ENCODE measurements at places on chromosomes 7 and 10.

GRCh38 chr10:89278034-89278535, 23.8 kb upstream of the IFIT2 start:
- no peak for DNase-seq

DNA sequence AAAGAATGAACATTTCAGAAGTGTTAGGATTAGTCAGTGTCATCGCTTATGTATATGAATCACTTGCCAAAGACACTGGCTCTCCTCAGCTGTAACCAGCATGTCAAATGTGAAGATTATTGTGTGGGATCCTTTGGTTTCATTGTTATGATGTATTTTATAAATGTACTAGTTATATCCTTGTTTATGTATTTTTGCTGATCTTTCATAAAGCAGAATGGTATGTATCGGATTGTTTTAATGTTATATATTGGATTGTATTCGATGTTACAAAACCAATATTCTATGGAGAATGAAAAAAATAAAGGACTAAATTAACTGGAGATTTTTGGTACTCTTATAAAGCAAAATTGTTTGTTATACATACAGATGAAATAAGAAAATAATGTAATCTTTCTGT, 49.2 kb downstream of the ACADSB start:
- no peak for DNase-seq

- no peak for DNase-seq
These were observed 17.5 kb upstream of the SNX8 start for GRCh38 chr7:2331707-2332106.

GRCh38 chr7:86949779-86950260, 109.6 kb downstream of the ELAPOR2 start:
- DNase-seq, result no peak

GRCh38 chr10:71816936-71817618, 34.0 kb downstream of the PSAP start:
- DNase-seq, result no peak

DNA sequence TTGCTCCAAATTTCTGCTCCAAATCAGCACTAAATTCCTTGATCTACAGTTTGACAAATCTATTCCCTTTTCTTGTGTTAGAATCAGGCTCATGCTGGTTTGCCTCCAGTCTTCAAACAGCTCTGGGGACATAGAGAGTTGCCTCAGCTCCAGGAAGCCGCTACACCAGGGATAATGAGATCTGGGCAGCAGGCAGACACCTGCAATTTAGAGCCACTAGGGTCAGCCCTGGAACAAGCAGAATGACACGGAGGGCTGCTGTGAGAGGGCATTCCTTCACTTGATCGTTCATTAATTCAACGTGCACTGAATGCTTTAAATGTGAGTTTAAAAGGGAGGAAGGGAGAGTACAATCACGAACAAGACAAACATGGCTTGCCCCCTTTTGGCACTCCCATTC, 3.7 kb upstream of the ELMO1 start:
- DNase-seq, result no peak

DNA sequence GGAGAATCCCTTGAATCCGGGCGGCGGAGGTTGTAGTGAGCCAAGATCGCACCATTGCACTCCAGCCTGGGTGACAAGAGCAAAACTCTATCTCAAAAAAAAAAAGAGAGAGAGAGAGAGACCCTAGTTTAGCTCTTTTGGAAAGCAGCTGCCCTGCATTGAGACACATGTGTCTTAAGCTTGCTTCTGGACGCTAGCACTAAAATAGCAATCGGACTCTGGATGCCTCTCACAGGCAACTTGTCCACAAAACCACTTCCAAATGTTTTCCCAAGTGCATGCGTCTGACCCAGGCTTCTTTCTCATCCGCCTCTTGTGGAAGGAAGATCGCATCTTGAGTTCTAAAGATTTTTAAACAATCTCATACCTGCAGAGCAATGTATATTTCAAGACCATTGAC, 182.7 kb downstream of the CUX1 start:
- no peak for DNase-seq

DNA sequence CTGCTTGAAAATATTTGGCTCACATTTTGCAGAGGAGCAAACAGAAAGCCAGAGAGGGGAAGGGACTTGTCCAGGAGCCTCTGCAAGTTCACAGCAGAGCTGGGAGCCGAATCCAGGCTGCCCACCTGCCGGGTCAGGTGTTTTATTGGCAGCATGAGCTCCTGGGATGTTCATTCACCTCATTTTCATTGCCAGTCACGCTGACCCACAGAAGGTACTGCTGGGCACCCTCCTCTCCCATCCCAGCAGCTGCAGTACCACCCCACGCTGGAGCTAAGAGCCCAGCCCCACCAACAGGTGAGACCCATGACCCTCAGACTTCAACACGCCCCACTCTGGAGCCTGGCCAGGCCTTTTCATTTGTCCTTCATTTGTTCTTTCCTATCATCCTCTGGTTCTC, 102.7 kb downstream of the GRID1 start:
- DNase-seq, result no peak

- DNase-seq, result no peak
These were observed at the start of gene DDC for GRCh38 chr7:50564640-50565558. Gene DDC (minus strand): TSS chr7:50565405. CDS start chr7:50544085, 21,320 bp downstream.

DNA sequence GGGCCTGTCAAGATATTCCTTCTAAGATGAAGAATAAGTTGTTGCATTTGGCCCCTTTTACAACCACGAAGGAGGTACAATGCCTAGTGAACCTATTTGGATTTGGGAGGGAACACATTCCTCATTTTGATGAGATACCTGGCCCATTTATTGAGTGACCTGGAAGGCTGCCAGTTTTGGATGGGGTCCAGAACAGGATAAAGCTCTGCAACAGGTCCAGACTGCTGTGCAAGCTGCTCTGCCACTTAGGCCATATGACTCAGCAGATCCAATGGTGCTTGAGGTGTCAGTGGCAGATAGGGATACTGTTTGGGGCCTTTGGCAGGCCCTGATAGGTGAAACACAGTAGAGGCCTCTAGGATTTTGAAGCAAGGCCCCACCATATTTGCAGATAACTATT, 704.6 kb downstream of the CCSER2 start:
- DNase-seq, result no peak

DNA sequence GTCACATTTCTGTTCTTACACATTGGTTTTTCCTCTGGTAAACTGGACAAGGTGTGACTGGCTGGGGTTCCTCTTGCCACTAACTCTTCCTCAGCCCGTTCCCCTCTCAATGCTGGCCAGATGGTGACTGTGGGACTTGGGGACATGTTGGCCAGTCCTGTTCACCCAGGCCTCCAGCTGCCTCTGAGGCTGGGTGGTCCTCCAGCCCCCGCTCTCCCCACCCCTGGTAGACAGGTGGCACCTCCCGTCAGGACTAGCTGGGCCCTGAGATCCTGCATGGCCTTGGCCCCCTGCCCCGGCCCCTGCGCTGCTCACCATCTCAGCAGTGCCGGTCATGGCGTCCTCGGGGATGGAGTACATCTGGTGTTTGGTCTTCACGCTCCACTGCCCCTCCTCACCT, 10.8 kb upstream of the MYL7 start:
- DNase-seq, result no peak

DNA sequence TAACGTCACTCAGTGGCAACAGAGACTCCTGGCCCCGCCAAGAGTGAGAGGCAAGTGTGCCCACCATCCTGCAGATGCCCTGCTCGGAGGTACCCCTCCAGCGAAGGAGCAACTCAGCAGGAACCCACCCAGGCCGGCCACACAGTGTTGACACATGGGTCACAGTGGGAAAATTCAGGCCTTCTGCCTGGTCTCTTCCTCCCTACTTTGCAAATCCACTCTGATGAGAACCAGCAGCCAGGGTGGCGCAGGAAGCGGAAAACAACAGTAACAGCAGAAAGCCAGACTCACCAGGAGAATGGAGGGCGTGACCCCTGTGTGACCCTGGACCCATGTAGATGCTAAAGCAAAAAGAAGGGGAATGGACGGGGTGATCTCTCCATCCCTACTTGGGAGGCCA, 53.8 kb downstream of the CTBP2 start:
- no peak for DNase-seq

GRCh38 chr7:98907570-98907969, 29.2 kb downstream of the TRRAP start:
- DNase-seq, result no peak

- DNase-seq, result no peak
These were observed 16.2 kb upstream of the SLC26A4 start for GRCh38 chr7:107644309-107644974.

DNA sequence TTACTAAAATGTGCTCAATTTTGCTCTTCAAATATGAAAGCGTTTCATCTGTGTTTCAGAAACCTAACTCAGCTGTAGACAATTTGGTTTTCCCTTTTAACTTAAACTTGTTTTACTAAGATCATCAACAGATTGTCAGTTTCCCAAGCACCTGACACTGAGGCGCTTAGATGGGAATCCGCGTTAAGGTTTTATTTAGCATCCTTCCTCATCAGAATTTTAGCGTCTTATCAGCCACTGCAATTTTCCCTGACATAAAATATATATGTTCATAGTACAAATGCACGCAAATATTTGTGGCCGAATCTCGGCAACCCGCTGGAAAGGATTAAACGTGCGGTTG, 1.2 kb downstream of the SGCE start:
- no peak for DNase-seq

- DNase-seq, result no peak
These were observed 2.0 kb downstream of the YWHAG start for GRCh38 chr7:76356823-76357222.

DNA sequence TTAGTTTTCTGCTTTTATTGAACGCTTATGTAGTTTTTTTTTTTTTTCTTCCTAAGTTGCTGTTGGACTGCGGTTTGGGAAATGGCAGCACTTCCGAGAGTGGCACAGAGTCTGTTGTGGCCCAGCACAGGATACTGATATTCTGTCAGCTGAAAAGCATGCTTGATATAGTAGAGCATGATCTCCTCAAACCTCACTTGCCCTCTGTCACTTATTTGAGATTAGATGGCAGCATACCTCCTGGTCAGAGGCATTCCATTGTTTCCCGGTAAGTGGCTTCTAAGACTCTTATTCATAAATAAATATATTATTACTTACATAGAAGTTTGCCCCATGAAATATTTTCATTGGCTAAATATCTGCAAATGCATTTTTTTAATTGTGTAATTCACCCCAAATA, 101.1 kb downstream of the BTAF1 start:
- DNase-seq, result no peak

DNA sequence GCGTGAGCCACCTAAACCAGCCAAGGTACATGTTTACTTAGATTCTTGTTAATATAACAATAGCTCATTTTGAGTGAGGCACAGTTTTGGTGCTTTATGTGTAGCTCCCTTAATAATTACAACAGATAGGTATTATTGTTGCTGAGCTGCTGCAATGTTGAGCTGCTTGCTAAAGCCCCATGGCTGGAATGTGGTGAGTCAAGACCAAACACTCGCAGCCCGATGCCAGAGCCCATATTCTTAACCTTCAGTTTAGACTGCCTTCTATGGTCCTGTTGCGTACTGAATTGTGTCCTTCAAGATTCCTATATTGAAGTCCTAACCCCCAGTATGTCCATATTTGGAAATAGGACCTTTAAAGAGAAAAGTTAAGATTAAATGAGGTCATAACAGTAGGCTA, 407.1 kb downstream of the NEBL start:
- no peak for DNase-seq

GRCh38 chr10:16644146-16644545, 122.5 kb upstream of the C1QL3 start:
- no peak for DNase-seq

DNA sequence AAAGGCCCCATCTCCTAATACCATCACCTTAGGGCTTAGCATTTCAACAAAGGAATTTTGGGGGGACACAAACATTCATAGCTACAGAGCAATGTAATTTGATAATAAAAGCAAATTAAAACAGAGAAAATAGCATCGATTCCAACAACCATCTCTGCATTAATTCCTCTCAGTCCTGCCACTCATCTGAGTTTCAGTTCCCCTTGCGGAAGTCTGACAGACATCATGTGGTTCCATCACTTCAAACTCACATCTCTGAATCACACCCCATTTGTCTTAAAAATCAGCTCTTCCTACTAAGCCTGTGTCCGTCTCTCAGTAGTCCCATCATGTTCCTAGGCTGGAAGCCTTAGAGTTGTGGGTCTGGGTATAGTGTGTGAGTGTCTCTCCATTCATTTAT, 3.6 kb downstream of the ADCK2 start:
- DNase-seq, result no peak

GRCh38 chr10:124104011-124104627, 10.7 kb upstream of the CHST15 start:
- no peak for DNase-seq

DNA sequence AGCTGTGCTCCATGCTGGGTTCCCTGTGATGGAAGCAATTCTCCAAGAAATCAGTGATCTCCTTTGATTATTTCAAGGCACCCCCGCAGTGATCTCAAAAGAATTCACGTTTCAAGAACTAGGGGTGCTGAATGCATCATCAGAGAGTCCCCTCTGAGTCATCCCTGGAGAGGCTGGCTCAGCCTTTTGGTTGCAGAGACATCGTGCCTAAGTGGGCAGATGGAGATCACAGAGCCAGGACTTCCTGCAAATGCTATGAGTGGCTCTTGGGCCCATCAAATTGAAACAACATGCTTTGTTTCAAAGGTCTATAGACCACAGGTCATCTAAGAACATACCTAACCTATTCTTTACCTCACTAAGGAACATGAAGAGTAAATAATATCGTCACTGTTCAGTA, 41.5 kb upstream of the PLEKHA1 start:
- DNase-seq, result no peak

DNA sequence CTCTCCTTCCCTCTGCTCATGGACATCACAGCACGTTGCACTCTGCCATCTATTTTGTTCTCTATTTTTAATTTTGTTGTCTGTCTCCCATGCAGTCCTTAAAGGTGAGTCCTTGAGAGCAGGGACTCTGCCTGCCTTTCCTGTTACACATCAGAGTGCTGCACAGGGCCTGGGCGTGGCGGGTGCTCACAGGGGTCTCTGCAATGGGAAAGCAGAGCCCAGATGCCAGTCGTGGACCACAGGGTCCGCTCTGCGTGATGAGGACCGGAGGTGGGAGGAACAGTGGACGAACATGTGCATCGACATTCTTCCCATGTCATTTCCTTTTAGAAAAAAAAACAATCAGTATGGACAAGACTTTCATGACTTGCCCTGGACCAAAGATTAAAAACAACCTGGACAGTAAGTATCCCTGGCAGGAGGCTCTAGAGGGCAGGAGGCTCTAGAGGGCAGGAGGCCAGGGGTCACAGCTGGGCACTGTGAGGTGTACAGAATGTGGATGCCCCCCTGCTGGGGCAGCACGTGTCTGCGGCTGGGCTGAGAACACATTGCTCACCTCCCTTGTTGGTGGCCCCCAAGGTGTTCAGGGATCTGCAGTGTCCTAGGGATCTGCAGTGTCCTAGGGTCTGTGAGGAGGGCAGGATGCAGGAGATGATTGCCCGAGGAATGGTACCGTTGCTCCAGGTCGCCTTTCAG, 29.6 kb upstream of the ZNF488 start:
- DNase-seq, result no peak

All from effector CD8-positive, alpha-beta T cell (primary cell).